ENCODE measurements at places on chromosomes 5 and 9. TPM values are rescaled to one million over a fixed set of nuclear protein-coding genes. Genes with fewer than 3 reads are reported as not detected.

Gene GRIA1
- total RNA-seq: not detected

Gene MCIDAS
- total RNA-seq: 1.6 TPM

Gene ARHGEF37
- 5.2 TPM for total RNA-seq

Gene NR5A1
- total RNA-seq: not detected

Gene ROPN1L
- total RNA-seq: 0.95 TPM
